Stimulated activated naive CD8-positive, alpha-beta T cell treated with anti-CD3 and anti-CD28 coated beads, Interleukin-15, Interleukin-2, amounts not matched to agents 100 U/mL and 50 U/mL, for 24 hours (primary cell): ENCODE measurements at places on chromosomes 12 and 14.

DNA sequence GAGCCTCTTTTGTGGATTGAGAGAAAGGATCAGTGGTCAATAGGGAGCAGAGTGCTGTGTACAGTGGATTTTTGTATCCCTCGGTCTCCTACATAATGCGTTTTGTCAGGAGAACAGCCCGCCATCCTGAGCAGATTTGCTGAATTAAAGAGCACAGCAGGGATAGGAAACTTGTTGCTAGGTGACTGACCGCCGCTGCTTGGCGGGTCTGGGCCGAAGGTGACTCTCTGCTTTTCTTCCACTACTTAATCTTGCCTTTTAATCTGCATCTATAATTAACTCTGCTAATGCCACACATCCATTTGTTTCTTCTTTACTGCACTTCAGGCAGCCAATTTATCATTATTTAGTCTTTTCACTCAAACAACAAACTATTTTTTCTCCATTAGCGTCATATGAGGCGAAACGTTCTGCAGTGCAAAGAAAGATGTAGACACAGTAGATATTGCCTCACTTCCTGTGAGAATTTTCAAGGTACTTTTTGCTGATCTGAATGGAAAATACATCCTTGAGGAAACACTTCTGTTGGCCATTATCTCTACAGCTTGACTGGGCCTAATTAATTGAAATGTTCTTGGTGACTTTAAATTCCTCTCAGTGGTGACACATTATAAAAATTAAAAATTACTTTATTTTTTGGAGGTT lies 108.0 kb downstream of the PPM1A start:
- no peak for DNase-seq

DNA sequence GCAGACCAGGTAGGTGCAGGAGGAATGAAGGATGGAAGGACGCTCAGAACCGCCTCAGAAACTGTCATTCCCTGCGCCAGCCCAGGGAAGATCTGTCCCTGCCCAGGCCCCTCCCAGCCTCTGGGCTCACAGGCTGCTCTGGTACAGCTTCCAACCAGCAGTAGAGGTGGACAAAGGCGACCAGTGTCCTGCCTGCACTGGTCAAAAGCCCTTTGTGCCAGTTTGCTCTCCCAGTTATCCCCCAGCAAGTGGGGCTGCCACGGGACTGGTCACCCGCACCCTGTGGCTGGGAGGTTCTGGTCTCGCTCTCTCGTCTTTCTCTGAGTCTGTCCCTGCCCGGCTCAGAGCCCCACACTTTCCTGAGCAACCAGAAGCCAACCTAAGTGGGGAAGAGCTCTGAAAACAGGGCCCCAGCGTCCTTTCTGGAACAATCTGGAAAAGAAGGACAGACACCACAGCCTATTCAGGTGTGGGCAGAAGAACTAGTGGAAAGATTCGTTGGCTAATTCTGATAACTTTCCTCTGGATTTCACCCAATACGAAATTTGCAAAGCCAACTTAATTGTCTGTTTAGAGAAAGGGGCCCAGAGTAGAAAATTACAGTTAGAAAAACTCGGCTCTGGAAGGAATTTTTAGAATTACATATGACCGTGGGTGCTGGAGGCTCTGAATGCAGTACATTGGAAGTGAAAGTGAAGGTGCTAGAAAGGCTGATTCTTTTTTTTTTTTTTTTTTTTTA lies 21.7 kb downstream of the SNRNP35 start:
- no peak for DNase-seq

DNA sequence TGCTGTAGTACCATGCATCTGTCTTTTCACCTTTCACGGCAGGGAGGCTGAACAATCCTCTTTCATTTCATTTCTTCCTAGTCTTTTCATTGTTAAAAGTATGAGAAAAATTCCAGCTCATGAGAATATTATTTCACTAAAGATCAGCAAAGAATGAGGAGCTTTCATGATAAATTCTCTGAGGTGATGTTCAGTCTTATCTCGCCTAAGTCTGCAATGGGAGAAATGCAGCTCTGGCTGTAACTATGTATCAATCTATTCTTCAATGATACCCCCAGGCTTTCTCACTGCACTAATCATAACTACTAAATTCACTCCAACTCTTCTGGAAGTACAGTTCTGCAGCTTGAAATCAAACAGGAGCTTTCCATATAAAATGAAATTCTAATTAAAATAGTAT lies 15.7 kb downstream of the FOXG1 start:
- no peak for DNase-seq

DNA sequence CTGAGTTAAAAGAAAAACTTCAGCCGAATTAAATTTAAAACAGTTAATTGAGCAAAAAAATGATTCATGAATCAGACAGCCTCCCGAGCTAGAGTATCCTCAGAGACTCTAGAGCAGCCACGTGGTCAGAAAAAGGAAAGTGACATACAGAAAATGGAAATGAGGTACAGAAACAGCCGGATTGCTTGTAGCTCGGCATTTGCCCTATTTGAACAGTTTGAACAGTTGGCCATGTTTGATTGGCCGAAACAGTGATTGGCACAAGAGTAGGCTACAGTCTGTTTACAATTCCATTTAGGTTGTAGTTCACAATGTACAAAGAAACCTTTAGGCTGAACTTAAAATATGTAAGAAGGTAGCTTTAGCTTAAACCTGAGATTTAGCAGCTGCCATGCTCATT lies 12.9 kb upstream of the OXA1L start:
- DNase-seq = no peak

GRCh38 chr12:94725375-94726168 lies 75.2 kb upstream of the TMCC3 start:
- no peak for DNase-seq

DNA sequence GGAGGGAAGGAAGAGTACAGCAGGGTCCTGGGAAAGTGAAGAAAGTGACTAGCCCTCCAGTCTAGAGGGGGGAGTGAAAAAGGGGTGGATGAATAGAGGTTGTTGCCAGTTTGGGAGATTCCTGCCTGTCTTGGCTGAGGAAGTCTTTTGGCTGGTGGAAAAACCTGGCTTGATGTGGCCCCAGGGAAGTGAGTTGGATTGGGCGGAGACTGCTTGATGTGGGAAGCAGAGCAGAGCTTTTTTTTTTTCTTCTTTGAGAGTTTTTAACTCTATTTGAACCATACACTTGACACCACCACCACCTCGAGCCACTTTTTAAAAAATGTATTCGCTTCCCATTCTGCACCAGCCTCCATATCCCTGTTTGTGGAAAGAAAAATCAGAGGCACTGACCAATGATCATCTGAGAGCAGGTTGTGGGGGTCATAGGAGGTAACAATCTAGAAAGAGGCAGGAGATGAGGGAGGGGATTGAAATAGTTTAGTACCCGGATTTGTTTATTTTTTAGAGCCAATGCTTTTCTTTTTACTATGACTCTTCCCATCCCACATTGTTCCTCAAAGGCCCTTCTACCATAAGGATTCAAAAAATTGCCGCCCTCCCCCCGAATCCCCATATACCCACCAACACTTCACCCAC lies 690 bp upstream of the DTX3 start:
- no peak for DNase-seq

GRCh38 chr14:93511001-93511400 lies 80.3 kb downstream of the UNC79 start:
- no peak for DNase-seq

DNA sequence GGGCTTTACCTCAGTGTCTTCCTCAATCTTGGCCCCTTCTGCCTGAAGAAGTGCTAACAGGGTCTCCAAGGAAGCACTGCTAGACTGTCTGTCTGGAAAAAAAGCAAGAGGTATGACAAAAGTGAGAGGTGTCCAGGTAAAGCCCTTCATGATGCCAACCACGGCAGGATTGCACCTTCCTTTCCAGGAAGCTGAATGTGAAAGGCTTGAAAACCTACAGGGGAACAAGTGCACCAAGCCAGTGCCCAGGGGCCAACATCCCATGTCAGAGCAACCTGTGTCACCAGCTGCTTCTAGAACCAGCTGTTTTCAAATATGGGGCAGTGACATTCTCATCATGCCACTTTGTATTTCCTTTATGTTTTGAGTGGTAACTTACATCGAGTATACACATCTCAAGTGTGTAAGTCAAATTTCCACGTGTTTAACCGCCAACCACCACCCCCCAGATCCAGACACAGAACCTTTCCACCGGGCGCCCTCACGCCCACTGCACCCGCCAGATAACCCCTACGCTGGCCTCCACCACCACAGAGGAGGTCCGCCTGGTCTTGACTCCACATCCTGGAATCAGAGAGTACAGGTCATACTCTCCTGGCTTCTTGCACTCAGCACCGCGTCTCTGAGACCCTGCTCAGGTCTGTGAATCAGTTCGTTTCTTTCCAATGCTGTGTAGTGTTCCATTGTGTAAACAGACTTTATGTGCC lies 27.3 kb downstream of the VPS37B start:
- DNase-seq = no peak

- DNase-seq = no peak
Observed at GRCh38 chr12:107522692-107523477, 162.7 kb upstream of the PWP1 start.

DNA sequence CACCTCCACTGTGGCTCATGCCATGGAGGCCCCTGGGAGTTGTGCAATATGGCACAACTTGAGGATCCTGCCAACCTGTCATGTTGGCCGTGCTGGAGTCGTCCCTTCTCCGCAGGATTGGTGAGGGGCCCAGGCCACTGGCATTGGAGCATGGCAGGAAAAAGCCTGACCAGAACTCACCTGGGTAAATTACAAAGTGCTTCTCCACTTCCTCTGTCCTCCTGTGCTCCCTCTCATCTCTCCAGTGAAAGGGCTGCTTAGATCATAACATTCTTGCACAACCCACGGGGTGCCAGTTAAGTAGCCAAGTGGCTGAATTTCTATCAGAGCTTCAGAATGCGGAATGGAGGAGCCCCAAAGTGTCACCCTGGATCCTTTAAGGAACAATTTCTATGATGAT lies 381.0 kb downstream of the DPF3 start:
- DNase-seq = no peak

DNA sequence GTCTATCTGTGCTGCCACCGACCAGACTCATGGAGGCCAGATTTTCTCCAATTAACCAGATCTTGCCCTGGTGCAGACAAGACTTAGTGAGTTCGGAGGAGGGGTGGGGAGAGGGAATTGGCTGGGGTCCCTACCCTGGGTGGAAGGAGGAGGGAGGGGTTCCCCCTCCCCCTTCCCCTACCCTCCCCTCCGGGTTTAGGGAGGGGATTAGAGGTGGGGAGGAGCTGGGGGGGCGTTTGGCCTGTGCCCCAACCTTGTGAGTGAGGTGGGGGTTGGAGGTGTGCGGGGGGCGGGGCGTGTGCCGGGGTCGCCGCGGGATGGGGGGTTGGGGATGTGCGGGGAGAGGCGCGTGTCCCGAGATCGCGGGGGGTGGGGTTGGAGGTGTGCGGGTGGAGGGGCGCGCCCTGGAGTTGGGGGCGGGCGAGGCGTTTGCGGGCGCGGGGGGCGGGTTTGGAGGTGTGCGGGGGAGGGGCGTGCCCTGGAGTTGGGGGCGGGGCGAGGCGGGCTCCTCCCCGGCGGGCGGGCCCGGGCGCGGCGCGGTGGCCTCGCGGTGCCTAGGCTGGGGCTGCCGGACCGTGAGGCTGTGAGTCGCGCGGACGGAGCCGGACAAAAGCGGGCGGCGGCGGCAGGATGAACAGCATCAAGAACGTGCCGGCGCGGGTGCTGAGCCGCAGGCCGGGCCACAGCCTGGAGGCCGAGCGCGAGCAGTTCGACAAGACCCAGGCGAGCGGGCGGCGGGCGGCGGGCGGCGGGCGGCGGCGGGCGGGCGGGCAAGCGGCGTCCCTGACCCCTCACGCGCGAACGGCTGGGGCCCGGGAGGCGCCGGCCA lies at the start of gene HIP1R:
HIP1R (plus strand) TSS at position 537 of the 829 bp plus-strand sequence; CDS start at position 631, 94 bp downstream.
- peak; percentile 77 for DNase-seq

- no peak for DNase-seq
Observed at GRCh38 chr12:62767496-62767895, 167.5 kb downstream of the PPM1H start.

GRCh38 chr12:105110851-105111250 lies 3.3 kb downstream of the WASHC4 start:
- no peak for DNase-seq

- DNase-seq = no peak
Observed at GRCh38 chr14:22919601-22919921, 612 bp upstream of the RBM23 start.

DNA sequence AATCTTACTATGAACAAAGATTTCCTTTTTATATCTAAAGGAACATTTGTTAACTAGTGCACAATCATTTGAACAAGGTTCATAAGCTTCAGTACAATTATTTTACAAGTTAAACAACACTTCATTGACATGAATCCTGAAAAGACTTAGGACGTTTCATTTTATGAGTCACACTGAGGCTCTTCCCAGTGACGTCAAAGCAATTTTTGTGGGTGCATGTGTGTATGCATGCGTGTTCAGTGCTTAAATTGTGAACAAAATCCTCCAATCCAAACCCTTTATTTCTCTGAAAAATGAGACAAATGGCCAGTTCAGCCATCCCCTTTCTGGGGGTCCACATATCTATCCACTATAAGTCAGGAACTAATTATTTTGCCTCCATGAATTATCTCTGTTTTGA lies 2.9 kb downstream of the LMNTD1 start:
- no peak for DNase-seq

DNA sequence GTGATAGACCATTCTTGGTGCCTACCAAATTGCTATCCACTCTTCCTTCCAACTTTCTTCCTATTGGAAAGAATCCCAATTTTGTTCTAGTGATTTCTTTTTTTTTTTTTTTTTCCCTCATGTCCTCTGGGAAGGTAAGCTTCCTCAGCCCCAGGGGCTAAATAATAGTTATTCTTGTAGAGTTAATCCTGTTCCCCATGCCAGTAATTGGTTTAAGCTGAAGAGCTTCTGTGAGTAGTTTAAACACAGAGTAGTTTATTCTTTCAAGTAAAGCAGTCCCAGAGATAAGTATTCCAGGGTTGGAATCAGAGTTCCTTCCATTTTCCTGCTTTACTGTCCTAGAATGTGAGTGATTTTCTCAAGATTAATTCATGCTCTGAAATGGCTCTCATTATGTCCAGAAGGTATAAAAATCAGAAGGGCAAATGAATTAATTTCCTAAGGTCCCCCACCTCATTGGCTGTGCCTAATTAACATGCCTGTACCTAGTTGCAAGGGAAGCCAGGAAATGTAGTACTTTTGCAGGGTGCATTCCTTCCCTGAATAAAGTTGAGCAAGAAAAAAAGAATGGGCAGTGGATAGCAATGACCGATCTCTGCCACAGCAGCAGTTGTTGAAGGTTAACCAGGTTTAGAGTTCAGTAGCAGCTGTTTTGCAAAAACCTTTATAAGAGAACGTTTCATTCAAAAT lies 97.8 kb downstream of the PLEKHA5 start:
- no peak for DNase-seq

DNA sequence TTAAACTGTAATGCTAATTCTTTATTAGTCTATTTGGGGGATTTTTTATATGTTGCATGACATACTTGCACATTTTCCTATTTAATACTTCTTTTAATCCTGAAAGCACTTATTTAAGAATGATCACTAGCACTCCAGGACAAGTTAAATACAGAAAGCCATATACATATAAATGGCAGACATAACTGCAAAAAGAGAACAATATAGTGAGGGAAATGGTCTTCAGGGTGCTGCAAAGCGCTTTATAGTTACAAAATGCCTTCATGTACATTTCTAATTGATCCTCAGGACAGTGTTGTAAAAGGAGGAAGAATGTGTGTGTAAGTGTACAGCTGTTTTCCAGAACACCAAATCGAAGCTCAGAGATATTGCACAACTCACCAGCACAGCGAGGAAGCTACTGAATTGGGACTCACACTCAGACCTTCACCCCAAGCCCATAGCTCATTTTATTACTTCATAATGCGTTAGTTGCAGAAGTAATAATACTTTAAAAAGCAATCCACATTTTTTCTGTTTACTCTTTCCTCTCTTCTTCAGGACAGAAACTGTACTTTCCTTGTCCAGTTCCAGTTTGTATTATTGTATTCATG lies 428.2 kb downstream of the RAD51B start:
- no peak for DNase-seq
